ENCODE measurements at places on chromosomes 7 and 10. TPM values are rescaled to one million over a fixed set of nuclear protein-coding genes. Genes with fewer than 3 reads are reported as not detected.

The MMRN2 gene
- 0.15 TPM for total RNA-seq

The FFAR4 gene
- not detected for total RNA-seq

The MICU1 gene
- total RNA-seq, result 40.9 TPM

The SPAG6 gene
- not detected for total RNA-seq

The HOGA1 gene
- total RNA-seq, result 1.3 TPM

The CPXM2 gene
- total RNA-seq, result 0.31 TPM

The SUN3 gene
- 0.67 TPM for total RNA-seq

Measured in melanocyte of skin (primary cell).